ENCODE measurements at places on chromosomes 3 and 15.

DNA sequence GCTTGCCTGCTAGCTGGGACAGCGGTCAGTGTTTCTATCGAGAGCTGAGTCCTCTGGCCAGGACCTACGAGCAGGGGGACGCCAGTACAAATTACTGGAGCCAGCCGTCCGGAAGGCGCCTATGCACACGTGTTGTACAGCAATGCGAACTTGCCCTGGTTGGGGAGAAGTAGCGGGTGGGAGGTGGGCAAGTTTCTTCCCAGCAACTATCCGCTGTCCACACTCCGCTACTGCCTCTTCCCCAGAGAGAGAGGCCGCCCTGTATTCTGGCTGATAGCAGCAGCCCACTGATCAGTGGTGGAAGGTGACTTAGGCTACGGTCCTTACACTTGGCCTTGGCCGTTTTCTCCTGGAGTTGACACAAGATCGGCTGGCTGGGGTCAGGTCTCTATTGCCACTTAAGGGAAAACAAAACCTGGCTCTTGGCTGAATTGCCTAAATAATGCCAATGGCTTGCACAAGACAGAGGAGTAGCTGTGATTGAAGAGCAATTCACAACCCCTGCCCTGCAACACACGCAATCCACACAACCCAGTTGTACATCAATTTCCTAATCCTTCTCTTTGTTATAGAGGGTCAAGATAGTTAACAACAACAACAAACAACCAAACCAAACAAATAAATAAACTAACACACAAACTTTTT is 12.8 kb upstream of the SHC4 start:
- no peak for DNase-seq

DNA sequence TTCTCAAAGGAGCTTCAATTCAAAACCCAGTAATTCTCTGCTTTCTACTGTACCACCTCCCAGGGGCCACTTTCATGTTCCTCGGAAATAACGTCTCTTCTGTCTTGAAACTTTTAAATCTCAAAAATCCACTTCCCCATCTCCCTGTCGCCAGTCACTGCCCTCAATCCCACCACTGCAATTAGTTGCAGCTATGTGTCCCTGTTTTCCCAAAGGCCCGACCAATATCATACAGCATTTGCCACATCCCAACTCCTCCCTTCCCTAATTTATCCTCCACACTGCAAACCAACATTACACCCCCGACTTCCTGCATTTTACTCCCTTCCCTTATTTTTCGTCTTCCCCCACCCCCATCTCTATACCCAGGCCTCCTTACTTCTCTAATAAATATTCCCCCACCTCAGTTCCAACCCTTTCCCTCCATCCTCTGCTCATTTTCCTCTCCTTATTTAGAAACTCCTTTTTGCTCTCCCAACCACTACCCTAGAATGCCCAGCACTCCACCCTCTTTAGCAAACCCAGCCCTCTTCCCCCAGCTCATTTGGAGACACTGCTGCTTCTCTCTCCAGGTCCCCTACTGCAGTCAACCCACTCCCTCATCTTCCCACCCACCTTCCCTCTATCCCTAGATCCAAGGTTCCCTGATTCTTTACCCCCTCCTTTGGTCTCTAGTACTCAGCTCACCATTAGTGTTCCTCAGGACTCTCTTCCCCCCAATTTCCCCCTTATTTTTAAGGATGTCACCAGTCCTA is 1.1 kb downstream of the NPTN start:
- DNase-seq, result peak; percentile 51

DNA sequence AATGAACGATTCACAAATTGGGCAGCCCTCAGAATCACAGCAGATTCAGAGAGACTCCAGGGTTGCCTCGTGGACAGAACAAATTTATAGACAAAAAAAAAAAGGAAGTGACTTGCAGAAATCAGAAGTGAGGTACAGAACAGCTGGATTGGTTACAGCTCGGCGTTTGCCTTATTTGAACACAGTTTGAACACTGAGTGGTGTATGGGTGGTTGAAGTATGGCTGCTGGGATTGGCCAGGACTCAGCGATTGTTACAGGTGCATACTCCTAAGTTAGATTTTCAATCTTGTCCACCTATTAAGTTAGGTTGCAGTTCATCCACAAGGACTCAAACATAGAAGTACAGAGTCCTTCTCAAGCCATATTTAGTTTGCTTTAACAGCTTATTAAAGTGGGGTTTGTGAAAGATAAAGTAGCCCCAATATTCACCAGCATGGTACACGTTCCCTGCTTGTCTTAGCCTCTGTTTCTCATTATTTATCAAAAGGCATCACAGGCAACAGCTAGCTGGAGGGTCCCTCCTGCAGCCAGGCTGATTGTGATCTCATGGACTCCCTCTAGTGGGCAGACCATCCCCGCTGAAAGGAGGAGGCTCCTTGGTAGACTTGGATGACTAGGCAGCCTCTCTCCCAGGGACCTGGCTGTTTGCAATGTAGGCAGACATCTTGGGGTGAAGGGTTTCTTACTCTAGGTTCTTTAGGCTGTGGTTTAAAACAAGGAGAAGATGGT is 17.6 kb upstream of the ALDH1L1 start:
- peak; percentile 48 for DNase-seq

DNA sequence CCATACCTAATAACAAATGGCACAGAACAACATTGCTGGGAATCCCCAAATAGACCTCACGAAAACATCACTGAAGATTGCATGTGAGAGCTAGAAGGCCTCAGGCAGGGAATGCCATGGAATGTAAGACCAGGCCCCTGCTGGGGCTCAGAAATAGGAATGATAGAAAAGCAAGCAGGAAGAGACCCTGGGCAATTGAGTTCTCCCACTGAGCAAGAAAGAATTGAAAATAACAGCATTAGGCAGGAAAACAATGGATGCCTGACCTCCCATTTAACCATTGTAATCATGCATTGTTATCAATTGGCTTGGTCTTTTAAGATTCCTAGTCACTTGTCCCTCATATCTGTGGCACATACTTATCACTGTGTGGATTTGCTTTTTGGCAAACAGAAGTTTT is 581.6 kb downstream of the FHIT start:
- no peak for DNase-seq

GRCh38 chr3:166071-166470 is 30.5 kb upstream of the CHL1 start:
- no peak for DNase-seq
